ENCODE measurements at places on chromosomes 2 and 18. TPM values are rescaled to one million over a fixed set of nuclear protein-coding genes. Genes with fewer than 3 reads are reported as not detected.

Gene GLI2
- 9.0 TPM for total RNA-seq

GRCh38 chr2:230591850-230592249, 120.8 kb upstream of the CAB39 start:
- H3K27ac ChIP-seq: no peak overlapping the region
- DNase-seq: no peak
- H3K4me3 ChIP-seq: no peak overlapping the region
- H3K4me1 ChIP-seq: no peaks in the 10 kb centered on the region
- no peaks in the 10 kb centered on the region for H3K27me3 ChIP-seq

Gene SLC4A5
- total RNA-seq: 6.2 TPM

- H3K36me3 ChIP-seq: no peaks in the 10 kb centered on the region
- DNase-seq: no peak
- H3K4me3 ChIP-seq: no peak overlapping the region
Measured at GRCh38 chr2:48279344-48280090, 250.4 kb upstream of the STON1 start.

Gene DSG4
- total RNA-seq: not detected

Gene TRIM43
- not detected for total RNA-seq

GRCh38 chr2:195602687-195603086, 54.3 kb upstream of the SLC39A10 start:
- no peaks in the 10 kb centered on the region for H3K4me1 ChIP-seq
- H3K27me3 ChIP-seq: no peaks in the 10 kb centered on the region
- H3K27ac ChIP-seq: no peak overlapping the region
- H3K36me3 ChIP-seq: no peaks in the 10 kb centered on the region
- H3K4me3 ChIP-seq: no peak overlapping the region
- no peak for DNase-seq

Data from aorta (tissue), 5 donors.